Posterior cingulate gyrus (tissue), 11 donors: ENCODE measurements at places on chromosomes 12 and 14.

- no peak for DNase-seq
Measured at GRCh38 chr12:74624201-74624600, 86.6 kb downstream of the ATXN7L3B start.

- no peak for DNase-seq
Measured at GRCh38 chr14:22836301-22837113, at the start of gene MMP14. Gene MMP14 (plus strand): TSS chr14:22836585. CDS start chr14:22836818, 233 bp downstream.

GRCh38 chr14:65170768-65171507 lies 68.6 kb upstream of the MAX start:
- DNase-seq, result peak; percentile 63

- DNase-seq, result no peak
Measured at GRCh38 chr12:100274291-100274690, 7.3 kb downstream of the SCYL2 start.

GRCh38 chr12:77133566-77133965 lies 68.2 kb upstream of the E2F7 start:
- no peak for DNase-seq

GRCh38 chr12:70609739-70610491 lies 27.3 kb downstream of the PTPRB start:
- peak; percentile 84 for DNase-seq

GRCh38 chr12:95169368-95169767 lies 47.9 kb downstream of the FGD6 start:
- no peak for DNase-seq

DNA sequence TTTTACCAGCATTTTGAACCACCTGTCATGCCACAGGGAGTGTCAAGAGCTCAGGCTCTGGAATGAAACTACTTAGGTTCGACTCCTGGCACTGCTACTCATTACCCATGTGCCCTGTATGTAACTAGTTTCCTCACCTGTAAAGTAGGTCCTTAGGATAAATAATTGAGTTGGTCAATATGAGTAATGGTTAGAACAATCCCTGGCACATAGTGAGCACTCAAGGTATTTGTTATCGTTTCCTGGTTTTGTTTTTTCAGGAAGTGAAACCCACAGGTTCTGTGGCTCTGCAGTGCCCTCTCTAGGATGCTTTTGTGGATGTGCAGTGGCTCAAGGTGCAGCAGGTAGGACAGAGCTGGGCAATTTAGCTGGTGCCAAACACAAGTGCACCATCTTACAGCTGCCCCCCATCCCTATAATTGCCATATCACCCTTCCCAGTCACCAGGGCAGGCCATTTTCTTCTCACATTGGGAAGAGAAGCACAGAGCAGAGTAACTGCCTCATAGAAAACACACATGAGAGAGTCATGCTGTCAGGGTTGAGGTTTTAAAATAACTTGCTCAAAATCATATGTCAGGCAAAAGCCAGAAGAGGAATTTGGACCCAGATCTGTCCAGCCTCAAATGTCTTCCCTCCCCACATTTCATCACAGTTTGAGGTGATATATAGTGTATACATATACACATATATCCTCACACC lies 297.5 kb downstream of the RPAP3 start:
- no peak for DNase-seq

DNA sequence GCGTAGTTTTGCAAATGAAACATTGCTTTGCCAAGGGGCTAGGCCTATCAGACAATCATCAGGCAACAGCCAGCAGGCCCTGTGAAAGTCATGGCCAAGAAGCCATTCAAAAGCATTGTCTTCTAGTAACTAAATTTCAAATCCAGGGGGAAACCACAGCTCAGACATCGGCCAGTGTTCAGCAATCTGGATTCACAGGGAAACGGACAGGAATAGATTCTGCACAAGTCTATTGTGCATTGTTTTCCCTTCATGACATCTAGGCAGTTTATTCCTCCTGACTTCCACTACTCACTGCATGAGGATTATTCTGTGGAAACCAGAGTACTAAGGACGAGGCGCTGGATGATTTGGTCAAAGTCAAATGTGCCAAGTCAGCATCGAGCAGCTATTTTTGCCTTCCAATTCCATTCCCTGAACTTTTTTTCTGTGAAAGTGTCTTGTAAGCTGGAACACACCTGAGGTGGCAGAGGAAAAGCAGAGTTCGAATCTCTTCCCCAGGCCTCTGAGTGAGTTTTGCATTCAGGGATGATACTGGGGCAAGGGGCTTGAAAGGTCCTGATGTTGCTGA lies 75.4 kb downstream of the VCPKMT start:
- DNase-seq, result no peak

DNA sequence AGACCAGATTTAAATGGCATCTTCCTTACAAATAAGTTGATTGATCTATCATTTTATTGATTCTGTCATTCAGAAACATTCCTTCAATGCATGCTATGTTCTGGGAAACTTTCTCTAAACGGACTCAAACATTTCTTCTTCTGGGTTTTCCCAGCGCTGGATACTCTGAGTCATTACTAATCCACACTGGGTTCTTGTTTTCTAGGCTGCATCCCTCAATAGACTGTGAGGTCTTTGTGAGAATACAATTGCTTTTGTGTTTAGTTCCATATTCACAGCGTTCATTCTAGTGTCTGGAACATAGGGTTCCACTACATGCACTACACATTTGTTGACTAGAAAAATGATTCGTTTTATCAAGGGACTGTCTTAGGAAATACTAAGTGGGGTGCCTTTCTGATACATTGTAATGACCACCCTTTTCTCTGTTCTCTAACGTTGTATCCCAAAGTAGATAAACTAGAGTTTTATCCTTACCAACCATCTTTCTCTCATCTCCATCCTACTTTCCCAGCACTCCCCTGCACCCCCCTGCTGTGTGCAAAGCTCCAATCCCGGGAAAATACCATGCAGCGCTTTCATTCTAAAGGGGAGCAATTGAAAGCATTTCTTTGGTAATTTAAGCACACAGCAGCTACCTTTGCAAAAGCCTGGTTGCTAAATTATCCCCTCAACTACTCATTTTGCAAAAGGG lies 878.7 kb downstream of the DIO2 start:
- DNase-seq, result peak; percentile 9

GRCh38 chr14:72844524-72844923 lies 49.4 kb downstream of the DPF3 start:
- DNase-seq, result no peak
